ENCODE measurements at places on chromosomes 2 and 18.

DNA sequence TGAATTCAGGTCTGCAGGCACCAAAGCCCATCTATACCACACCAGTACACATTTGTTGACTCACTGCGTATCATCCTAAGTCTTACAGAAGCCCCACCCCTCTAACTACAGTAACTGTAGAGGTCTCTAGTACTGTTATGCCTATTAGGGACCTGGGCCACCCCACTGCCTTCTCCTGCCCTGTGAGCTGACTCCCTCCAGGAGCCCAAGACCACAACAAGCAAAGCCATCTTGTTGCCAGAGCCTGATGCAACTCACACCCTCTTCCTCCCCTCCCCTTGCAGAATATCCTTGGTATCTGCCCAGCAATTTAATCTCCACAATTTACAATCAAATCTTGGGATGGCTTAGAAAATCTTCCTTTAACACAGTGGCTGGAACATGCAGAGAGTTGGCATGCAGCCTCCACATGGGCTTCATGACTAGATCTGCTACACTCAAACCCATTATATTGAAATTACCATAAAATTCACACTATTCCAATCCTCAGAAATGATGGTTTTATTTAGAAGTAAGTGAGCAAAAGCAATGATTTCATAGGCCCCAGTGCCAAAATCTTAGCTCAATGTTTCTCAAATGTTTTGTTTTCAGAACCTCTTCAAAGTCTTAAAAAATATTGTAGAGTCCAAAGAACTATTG lies 17.7 kb upstream of the CYP1B1 start:
- no peak for DNase-seq

DNA sequence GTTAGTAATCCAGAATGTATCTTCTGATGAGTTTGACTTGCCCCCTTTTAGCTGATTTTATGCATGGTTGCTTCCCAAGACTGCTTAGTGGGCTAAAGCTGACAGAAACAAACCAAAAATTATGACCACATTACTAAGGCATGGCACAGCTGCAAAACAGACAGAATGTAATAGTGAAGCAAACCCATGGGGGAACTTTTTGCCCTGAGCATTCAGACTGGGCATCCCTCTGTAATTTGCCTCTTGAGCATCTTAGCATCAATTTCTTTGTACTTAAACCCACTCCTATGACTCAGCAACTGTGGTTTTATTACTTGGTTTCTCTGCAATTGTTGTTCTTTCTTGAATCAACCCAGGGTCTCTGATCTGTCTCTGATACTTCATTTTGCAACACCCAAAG lies 487.3 kb upstream of the DCC start:
- DNase-seq, result no peak

- DNase-seq, result no peak
Measured at GRCh38 chr2:172228177-172228808, 125.6 kb upstream of the DLX2 start.

DNA sequence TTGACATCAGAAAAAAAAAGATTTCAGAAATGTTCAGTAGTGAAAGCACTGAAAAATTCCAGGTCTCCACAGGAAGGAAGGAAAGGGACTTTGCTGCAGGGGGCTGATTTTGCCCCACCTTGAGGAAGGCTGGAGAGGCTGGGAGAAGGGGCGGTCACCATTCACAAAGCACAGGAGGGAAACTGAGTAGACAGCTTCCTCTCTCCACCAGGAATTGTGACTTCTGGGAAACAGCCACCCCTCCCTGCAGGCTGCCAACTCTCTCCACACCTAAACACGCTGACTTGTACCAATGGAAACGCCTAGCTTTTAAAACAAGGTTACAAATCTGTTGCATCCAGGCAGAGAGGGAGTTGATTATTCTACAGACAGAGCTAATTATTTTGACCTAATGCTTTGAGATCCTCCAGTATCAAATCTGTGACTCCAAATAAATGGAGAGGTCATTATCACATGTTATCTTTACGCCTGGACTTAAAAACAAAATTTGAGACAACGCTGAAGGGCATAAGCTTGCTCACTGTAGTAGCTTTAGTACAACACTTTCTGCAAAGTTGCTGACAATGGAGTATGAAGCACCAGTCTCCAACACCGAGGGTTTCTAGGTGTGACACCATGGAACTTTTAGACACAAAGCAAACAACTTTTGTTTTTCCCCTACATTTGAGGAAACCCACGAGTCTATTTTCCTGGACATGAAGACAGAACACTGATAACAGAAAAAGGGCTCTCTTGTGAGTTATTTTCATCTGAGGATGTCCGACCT lies 42.7 kb downstream of the EPHA4 start:
- no peak for DNase-seq

DNA sequence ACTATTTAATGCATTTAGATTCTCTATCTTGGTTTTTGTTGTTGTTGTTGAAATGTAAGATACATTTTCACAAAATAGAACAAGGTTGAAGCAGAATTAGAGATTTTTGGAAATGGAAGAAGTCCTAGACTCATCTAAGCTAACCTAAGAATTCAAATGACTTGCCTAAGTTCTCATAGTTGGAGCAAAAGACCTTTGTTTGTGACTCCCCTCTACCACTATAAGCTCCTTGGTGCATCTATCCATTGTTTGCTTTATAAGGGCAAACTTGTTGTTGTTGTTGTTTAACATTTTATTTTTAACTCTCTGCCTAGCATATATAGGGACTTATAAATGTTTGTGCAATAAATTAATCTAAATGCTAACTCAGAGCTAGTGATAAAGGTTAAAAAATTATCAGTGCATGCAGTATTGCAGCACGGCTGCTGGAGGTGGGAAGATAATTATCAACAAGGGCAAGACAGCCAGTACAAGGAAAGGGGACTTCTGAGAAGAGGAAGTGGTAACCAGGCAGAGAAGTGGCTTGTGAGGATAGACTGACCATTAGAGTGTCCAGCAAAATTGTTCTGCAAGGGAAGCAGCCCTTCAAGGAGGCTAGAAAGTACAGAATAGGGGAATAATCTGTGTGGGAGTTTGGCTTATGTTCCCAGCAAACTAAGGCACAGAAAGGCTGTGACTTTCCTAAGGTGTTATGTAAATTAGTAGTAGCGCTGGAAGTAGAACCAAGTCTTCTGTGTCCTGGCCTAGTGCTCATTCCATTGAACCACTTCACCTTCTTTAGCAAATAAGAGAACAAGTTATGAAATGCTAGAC lies 38.1 kb upstream of the ACYP2 start:
- DNase-seq, result no peak

DNA sequence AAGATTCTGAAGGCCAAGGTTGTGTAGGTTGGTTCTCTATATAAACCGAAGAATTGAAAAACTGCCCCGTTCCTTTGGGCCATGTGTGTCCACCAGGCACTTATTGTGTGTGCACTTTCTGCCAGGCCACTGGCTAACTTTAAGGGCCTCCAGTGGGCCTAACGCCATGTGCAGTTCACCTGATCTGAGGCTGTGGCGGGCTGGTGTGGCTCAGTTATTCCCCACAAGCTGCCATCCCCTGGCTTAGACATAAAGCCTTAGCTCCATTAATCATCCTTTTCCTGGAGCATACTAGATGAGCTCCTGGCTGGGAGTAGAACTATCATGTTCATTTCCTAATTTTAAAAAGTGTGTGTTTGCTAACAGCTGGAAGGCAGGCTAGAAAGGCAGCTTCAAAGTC lies 304.1 kb upstream of the TNP1 start:
- no peak for DNase-seq

GRCh38 chr2:235514627-235515363 lies 21.0 kb downstream of the AGAP1 start:
- no peak for DNase-seq

DNA sequence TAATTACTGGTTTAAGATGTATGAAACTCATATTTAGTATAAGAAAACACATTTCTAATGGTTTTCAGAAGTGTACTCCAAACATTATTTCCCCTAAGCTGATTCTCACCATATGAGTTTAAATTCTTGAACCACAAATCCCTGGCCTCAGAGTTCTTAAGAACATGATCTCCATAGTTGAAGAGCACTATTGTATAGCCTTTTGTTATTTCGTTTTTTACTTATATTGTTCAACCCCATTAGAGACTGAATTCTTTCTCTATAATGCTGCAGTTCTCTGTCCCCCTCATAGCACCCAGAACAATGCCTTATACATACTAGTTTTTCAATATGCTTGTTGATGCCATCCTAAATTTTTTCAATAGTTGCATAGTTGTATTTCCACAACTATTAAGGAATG lies 85.5 kb upstream of the TMEM17 start:
- no peak for DNase-seq

DNA sequence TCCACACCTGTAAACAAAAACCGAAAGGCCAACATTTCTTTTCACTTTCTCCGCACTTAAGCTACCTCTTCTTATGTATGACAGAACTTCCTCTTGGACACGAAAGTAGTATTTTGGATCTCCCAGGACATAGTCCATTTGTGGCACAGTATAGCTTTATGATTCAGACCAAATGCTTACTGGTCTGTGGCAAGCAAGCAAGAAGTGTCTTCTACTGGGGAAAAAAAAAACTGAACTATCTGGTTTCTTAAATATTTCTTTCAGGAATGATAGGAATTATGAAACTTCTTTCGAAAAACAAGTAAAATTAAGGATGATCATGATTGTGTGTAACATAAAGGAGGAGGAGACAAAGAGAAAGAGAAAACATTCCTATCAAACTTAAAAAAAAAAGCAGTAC lies 33.6 kb downstream of the SRBD1 start:
- DNase-seq, result no peak

DNA sequence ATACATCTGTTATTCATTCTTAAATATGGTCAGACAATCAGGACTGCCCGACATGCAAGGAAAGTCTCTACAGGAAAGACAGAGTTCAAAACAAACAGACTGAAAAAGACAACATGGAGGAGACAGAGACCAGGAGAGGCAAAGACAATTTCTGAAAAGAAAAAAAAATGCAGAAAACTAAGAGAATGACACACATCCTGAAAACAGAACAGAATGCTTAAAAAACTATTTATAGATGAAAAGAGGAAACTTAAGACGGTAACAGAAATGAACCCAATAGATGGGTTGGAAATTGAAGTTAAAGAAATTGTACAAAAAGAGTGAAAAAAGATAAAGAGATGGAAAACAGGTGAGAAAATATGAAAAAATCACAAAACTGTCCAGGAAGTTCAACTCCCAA lies 95.7 kb downstream of the BCL2 start:
- DNase-seq, result no peak

GRCh38 chr2:216694826-216695217 lies 527 bp downstream of the IGFBP5 start:
- no peak for DNase-seq

DNA sequence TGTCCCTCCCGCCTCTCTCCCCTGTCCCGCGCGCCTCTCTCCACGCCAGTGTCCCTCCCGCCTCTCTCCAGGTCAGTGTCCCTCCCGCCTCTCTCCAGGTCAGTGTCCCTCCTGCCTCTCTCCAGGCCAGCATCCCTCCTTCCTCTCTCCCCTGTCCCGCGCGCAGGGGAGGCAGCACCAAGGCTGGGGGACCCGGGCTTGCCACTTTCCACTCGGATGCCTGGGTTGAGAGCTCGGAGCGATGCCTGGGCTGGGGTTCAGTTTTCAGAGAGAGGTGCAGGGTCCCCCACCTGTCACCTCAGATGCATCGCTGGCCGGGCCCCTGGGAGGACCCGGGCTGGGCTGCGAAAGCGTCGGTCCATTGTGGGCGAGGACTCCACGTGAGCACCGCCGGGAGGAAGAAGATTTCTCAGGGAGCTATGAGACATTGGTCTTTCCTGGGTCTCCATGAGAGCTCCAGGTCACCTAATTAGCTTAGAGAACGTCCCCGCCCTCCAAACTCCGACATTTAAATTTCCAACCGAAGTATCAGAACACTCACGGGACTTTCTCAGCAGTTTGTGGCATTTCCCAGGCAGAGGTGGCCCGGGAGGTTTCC lies 2.1 kb downstream of the FBLN7 start:
- DNase-seq, result no peak

GRCh38 chr2:176082824-176083751 lies 674 bp downstream of the EVX2 start:
- no peak for DNase-seq

DNA sequence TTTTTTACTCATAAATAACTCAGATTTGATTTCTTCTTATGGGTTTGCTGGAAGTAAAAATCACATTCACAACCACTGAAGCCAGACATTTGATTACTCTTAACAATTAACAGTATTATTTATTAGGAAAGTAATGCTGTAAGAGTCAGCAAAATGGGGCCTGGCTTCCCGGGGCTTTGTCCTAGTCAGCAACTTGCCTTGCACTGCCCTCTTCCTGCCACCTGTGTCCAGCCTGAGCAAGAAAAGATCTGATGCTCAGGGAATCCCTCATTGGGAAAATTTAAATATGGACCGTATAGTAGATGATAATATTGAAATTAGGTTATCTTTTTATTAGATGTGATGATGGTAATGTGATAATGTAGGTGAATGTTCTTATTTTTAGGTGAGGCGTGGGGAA lies 30.8 kb upstream of the ACYP2 start:
- DNase-seq, result no peak

All from stimulated activated CD4-positive, alpha-beta T cell treated with anti-CD3 and anti-CD28 coated beads, Interleukin-4, amount 100 ng/mL, for 48 hours (primary cell).